ENCODE measurements at places on chromosomes 7 and 10.
A peak's percentile ranks its signal among the peaks of the same experiment; 100 is the strongest.

DNA sequence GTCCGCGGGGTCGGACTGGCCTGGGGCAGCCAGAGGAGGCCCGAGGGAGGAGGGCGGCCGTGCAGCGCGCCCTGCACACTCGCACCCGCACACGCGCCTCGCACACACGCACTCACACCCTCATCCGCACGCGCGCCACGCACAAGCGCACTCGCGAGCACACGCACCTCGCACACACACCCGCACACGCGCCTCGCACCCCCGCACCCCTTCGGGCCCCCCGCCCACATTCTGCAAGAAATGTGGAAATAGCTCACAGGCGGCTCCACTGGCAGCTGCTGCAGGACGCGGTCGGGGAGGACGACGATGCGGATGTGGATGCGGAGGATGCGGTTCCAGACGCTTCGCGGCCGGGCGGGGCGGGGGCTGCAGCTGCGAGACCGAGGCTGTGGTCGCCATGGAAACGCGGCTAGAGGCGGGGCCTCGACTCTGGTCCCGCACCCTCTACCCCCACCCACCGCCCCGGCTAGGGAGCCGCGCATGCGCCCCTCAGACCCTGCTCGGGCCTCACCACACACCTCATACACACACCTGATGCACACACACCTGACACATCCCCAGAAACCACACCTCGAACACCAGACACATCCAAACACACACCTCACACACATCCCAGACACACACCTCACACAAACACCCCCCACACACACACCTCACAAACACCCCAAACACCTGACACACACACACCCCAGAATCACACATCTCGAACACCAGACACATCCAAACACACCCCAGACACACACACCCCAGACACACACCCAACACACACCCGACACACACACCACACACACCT, at the start of gene CALY:
CALY (minus strand) TSS at position 320 of the 793 bp plus-strand sequence. CDS start 7,907 bp downstream, outside the sequence.
- no peak for DNase-seq

DNA sequence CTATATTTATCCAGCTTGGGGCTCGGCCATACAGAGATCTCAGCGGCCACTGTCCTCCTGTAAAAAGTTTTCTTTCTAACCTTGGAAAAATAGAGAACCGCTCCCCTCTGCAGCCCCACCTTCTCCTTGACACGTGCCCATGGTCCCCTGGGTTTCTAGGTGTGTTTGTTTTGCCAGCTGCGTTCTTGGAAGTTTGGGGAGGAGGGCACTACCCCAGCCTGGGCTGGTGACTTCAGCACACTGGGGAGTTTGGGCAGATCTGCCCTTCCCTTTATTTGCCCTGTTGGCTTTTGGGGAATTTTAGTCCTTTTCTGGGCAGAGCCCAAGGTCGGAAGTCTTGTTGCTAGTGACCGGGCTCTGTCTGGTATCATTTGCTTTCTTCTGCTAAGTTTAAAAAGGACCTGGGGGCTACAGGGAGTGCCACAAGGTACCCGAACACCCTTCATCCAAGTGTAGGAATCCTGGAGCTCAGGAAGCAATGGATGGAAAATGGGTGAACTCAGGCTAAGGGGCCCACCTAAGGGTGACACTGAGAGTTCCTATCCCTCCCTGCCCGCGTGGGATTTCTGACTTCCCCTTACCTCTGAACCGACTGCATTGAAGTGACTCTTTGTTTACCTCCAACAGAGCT, 1.7 kb downstream of the ADAMTS14 start:
- DNase-seq = no peak

DNA sequence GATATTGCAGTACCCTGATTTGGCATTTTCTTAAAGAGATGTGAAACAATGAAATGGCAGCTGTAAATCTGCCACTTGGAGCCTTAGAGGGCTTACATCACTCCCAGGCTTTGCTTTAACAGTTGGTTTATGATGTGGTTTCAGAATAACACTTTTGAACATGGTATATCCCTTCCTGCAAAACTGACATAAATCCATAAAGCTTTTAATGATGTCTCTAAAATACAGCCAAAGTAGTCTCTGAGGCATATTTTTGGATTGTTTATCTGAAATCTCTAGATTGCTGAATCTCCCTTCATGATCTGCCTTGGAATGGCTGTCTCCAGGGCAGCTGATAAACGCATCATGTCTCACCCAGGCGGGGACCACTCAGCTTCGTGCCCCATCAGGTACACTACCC, 377.8 kb upstream of the C7orf33 start:
- no peak for DNase-seq

- peak; percentile 42 for DNase-seq
Measured at GRCh38 chr7:115910541-115911164, 119.9 kb downstream of the TFEC start.

GRCh38 chr7:37193087-37193774, 255.4 kb downstream of the ELMO1 start:
- no peak for DNase-seq

Data from HCEC 1CT (cell line).